Fibroblast of skin of left quadriceps (primary cell): ENCODE measurements at places on chromosomes 11 and 22.
A peak's percentile ranks its signal among the peaks of the same experiment; 100 is the strongest.

DNA sequence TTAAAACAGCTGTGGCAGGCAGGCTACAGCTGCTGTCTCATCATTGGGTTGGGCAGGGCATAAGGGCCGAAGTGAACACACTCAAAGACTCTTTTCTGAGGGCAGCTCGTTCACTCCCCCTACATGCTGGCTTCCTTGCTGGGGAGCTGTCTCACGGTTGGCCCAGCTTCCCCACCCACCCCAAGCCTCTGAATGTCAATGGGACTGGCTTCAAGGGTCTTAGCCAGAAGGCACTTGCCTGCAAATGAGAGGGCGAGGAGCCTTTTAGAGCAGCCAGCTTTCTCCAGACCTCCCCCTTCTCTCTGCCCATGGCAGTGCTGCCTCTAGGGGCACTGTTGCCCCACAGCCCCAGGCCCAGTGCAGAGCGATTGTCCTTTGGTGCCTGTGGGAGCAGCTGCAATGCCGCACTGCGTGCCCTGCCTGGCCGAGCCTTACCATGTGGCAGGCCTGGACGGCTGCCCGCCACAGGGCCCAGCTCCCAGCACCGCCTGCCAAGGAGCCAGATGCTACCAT lies 94.7 kb upstream of the RASSF10 start:
- peak; percentile 20 for DNase-seq

GRCh38 chr11:124879493-124880289 lies 14.5 kb downstream of the ROBO3 start:
- no peak for DNase-seq

DNA sequence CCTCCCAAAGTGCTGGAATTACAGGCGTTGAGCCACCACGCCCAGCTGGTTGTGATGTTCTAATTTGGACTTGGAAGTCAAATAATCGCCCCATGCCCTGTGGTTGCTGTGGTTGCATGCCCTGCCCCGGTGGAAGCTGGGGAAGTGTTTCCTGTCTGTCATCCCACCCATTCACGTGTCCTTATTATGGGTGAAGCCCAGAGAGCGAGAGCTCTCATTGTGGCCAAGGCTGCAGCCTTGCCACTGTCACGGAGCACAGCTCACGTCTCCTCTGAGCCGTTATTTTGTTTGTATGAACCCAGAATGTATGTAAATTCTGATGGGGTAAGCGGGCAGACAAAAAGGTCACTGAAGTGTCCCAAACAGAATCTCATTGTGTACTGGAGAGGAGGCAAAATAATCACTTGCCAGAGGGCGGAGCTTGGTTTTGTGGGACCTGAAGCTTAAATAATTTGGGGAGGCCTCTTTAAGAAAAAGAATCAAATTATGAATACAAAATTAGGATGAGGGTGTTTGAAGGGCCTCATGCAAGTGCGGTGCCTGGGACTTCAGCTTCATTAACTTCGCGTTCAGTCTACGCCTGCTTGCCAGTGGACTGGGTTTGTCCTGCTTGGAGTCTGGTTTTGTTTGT lies 25.8 kb upstream of the TREH start:
- DNase-seq, result no peak

DNA sequence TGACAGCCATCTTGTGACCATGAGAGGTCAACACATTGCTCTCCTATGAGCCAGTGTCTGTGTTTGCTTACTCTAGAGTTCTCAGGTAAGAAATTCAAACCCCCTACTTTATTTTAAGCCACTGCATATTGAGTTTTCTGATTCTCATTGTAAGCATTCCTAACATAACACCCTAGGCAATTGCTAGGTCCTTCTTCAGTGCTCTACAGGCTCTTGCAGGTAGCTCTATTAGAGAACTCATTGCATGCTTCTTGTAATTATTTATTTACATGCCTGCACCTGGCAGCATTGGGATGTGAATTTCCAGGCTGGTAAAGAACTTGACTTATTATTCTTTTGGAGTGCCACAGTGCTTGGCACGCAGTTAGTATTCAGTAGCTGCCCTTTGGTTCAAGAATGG lies 288.8 kb upstream of the SYN3 start:
- DNase-seq, result no peak

DNA sequence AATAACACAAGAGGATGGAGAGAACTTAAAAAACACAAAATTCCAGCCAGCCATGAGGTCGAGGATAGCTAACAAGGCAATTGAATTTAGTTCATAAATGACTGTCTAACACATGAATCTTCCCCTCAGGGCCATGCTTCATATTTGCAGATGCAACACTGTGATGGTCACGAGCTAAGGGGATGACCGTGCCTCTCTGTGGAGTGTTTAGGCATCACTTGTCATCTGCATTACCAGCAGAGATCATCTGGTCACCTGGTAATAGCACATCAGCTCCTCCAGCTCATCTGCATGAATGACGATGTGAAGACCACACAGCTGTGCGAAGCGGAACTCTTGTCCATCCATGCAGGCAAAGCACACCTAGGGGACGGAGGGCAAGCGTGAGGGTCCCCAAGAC lies 20.9 kb upstream of the SLC25A1 start:
- no peak for DNase-seq

DNA sequence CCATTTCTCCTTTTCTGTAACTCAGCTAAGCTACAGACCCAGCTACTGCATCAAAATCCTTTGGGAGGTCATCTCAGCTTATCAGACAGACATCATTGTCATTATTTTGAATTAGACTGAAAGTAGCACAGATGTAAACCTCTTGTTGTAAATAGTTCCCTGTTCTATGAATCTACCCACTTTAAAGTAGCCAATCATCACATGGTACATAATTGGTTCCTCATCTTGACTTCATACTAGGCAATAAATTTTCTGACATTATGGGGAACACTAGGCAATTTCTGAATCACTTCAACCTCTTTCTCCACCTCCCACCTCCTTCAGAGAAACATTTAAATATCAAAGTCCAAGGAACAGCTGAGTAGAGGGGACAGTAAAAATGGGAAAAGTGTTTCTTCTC lies 47.9 kb downstream of the MPPED2 start:
- no peak for DNase-seq

DNA sequence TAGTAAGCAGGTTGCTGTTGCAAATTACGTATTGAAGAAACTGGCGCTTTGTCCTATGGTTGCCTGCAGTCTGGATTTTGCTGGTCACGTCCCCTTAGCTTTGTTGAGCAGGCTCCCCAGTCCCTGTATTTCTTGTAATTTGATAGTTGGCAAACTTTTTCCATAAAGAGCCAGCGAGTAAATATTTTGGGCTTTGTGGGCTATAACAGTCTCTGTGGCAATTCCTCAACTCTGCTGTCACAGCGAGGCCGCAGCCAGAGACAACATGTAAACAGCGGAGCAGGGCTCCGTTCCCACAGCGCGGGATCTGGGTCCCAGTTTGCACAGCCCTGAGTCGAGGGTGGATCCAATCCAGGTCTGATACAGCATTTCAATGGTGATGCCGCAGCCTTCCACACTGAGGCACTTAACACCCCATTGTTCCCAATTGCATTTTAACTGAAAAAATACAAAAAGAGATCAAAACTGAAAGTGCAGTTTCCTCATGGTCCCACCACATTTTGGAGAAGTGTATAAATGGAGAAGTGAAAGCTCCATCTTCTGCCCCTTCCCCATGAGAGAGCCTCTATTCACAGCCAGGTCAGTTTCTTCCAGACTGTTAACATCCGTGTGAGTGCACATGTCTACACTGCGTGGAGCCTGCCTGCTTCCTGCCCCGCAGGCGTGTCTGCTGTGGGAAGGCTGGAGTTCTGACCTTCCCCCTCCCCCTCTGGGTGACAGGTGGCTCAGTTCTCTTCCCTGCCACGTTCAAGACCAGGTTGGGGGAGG lies 89.1 kb downstream of the RPS6KA4 start:
- no peak for DNase-seq

DNA sequence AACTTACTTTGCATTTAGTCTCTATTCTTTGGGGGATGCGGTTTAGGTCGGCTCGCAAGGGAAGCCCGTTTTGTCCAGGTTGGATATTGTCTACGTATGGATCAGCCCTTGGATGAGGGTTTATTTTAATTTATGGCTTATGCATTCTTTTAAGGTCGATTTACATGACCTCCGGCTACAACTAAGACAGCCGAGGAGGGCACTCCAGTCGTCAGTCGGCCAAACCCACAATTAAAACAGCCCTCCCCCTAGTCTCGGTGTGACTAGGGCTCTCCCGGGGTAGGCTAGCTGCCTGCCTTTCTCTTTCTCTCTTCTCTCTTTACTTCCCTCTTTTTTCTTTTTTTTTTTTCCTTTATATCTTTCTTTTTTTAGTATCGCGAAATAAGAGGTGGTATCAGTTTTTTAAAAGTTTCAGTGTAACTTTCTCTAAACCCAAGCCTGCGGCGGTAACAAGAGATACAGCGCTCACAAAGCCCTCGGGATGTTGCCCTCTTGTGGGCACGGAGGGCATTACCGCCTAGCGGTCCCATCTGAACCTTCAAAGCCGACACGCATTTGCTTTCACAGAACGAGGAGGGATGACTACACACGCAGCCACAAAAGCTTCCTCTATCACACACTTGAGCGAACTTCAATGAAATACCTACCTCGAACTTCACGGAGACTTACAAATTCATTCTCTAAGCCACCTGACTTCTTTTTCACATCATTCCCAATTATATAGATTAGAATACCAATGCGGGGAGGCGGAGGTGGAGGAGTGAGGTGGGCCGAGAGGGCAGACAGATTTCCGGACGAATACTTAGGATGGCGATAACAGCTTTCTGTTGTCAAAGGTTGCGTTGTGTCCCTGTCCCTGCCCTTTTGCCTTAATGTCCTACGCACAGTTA lies 132.3 kb upstream of the C11orf58 start:
- DNase-seq, result peak; percentile 87

GRCh38 chr11:103202048-103202651 lies 92.9 kb downstream of the DYNC2H1 start:
- no peak for DNase-seq

DNA sequence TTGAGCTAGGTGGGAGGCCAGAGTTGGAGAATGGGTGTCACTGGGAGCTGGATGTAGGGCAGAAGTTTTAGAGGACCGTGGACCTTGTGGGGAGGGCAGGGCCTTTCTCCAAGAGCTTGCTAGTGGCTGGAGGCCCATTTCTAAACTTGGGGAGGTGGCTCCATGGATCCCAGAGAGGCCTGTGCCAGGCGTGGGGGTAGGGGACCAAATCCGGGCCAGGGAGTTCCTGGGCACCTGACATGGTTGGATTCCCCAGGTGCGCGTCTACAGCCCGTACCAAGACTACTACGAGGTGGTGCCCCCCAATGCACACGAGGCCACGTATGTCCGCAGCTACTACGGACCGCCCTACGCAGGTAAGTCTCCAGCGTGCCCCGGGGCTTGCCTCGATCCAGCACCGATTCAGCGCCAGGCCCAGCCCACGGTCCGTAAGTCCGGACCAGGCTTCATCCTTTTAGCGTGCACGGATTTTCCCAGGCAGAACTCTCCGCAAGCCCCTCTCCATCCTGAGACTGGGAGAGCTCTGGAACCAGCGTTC lies 14.2 kb downstream of the PLEKHB1 start:
- DNase-seq, result no peak

DNA sequence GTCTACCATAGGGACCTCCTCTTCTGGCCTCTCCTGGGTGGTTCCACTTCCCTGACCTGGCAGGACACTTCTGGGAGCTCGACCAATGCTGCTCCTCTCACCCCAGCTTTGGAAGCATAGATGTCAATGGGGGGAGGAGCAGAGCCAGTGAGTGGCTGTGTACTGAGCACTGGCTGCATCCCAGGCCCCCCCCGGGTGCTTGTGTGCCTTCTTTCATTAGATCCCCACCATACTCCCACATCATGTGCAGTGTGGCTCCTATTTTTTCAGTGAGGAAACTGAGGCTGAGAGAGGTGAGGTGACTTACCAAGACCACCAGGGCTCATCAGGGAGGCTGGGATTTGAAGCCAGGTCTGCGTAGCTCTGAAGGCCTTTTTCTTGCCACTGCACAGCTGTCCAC lies 44.3 kb downstream of the LRRC32 start:
- no peak for DNase-seq

GRCh38 chr22:27283714-27284113 lies 517.8 kb downstream of the MN1 start:
- DNase-seq, result no peak

DNA sequence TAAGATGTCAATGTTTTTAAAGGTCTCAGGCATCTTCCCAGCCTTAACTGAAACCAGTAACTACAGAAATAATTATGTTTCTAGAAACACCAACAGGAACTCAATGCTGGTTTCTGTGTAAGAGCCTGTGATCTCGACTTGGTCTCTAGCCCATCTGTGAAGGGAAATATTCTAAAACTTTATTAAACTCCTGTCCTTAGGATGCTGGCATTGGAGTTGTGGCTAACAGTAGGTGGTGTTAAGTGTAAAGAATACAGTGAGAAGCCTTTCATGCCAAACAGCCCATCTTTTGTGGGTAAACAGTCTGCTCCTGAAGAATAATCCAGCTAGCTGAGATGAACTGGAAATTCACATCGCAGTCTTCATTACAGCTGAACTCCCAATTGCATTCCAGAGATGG lies 133.2 kb downstream of the ADAMTS15 start:
- no peak for DNase-seq

GRCh38 chr11:86999859-87000753 lies 37.6 kb upstream of the TMEM135 start:
- no peak for DNase-seq
